Endodermal cell (in vitro differentiated cells): ENCODE measurements at places on chromosomes 11 and 22. TPM values are rescaled to one million over a fixed set of nuclear protein-coding genes. Genes with fewer than 3 reads are reported as not detected.

- no peak overlapping the region for H3K27ac ChIP-seq
- peak overlapping the region; percentile 90 for H3K4me3 ChIP-seq
- H3K4me1 ChIP-seq = no peaks in the 10 kb centered on the region
These were observed 1.3 kb downstream of the ABTB2 start for GRCh38 chr11:34356576-34356912.

DNA sequence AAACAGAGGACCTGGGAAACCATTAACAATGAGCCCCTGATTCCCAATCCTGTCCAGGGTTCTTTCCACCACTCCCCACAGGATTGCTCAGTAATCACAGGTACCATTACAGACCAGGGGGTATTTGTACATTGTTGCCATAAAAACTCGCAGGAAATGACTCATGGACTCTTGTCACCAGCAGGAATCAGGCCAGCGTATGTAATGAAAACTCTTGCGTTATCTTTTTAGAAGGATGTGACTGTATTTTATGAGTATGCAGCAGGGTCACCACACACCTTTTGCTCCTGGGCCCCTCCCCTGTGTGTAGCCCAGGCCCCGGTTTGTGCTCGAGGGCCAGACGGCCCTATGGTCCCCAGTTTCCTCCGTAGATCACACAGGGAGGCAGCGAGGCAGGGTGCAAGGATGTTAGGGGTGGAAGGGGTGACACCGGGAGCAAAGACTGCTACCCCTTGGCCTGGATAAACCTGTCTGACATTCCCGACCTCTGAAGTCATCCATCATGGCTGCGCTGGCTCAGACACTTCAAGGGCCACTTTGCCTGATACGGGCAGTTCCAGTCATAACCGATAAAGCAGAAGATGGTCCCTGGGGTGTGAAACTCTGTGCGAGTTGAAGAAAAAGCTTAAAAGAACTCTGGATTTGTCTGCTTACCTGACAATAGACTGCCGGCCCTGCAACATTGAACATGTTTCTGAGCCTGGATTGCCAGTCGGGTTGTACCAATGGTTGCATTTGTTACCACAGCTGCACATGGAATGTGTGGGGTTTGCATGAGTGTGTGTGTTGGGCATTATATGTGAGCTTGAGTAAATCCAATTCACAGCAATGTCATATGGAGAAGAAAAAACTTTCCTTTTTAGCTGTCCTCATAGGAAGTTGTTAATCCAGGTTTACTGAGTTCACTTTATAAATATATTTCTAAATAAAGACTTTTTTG is 56.9 kb downstream of the MICAL2 start:
- no peaks in the 10 kb centered on the region for H3K27me3 ChIP-seq
- H3K4me3 ChIP-seq = no peak overlapping the region
- no peaks in the 10 kb centered on the region for H3K36me3 ChIP-seq
- DNase-seq = peak; percentile 53
- H3K4me1 ChIP-seq = peaks cover 3% of the 10 kb centered on the region

- H3K4me1 ChIP-seq = no peaks in the 10 kb centered on the region
- H3K36me3 ChIP-seq = no peaks in the 10 kb centered on the region
These were observed 7.4 kb downstream of the DESI1 start for GRCh38 chr22:41613456-41613855.

DNA sequence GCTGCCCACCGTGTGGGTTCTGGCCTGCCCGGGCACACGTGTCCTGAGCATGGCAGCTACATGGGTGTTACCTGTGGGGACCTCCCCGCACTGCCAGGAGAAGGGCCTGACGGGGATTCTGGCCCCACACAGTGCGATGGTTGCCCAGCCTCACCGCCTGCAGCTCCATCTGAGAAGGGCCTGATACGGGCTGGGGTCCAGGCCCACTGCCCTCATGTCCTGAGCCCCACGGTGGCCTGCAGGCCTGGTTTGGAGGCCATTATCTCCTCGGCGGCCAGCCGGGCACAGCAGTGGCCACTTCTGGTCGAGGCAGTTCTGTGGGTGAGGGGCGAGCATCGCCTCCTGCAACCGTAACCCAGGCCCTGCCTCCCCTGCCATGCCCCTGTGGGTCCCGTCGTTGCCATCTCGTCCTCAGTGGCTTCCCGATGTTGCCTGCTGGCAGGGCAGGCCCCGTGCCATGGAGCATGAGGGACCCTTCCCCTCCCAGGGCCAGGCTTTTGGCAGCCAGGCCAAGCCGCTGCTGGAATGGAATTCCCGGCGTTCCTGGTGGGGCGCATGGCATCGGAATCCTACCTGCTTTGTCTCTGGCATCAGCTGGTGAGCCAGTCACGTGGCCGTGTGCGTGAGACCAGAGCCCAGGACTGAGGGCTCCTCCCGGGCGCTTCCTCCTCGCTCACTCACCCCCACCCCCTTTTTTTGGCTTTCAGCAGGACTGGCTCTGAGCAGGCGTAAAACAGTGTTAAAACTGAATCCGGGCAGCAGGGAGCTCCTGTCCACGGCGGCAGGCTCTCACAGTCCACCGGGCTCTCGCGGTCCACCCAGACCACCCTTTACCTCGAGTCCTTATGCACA is 71.9 kb upstream of the PPARA start:
- peaks cover 18% of the 10 kb centered on the region for H3K27me3 ChIP-seq
- no peak overlapping the region for H3K27ac ChIP-seq
- no peak for DNase-seq
- H3K4me1 ChIP-seq = no peaks in the 10 kb centered on the region
- no peak overlapping the region for H3K4me3 ChIP-seq
- H3K36me3 ChIP-seq = no peaks in the 10 kb centered on the region

- DNase-seq = no peak
- no peaks in the 10 kb centered on the region for H3K4me1 ChIP-seq
- H3K27ac ChIP-seq = no peak overlapping the region
- no peak overlapping the region for H3K4me3 ChIP-seq
These were observed 34.8 kb downstream of the MRGPRX2 start for GRCh38 chr11:19025481-19026406.

DNA sequence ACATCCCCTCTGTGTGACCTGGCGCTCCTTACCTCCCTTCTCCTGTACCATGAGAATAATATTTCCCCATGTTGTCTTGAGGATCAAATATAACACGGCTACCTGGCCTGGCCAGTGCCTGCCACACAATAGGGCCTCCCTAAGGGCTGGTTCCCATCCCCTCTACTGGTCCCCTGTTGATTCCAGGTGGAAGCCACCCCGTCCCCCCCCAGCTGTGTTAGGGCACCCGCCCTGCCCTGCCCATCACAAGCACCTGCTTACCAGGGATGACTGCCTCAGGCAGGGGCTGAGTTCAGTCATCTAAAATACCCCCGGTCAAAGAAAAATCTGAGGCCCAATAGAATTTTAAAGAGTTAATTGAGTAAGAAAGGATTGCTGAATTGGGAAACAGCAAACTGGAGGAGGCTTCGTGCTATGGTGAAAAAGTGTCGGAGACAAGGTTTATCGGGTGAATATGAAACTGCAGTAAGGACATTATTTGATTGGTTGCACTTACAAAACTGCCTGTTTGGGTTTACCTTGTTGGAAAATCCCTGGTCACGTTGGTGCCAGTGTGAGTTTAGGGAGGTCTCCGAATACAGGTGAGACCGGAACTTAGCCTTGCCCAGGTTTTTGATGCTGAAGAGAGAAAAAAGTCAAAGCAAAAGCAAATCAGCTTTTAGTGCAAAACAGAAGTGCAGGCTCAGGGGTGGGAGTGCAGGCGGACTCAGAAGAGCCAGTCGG is 5.2 kb downstream of the APOL1 start:
- peaks cover 14% of the 10 kb centered on the region for H3K4me1 ChIP-seq
- no peaks in the 10 kb centered on the region for H3K36me3 ChIP-seq
- H3K4me3 ChIP-seq = no peak overlapping the region
- H3K27ac ChIP-seq = peak overlapping the region; percentile 72
- DNase-seq = no peak

DNA sequence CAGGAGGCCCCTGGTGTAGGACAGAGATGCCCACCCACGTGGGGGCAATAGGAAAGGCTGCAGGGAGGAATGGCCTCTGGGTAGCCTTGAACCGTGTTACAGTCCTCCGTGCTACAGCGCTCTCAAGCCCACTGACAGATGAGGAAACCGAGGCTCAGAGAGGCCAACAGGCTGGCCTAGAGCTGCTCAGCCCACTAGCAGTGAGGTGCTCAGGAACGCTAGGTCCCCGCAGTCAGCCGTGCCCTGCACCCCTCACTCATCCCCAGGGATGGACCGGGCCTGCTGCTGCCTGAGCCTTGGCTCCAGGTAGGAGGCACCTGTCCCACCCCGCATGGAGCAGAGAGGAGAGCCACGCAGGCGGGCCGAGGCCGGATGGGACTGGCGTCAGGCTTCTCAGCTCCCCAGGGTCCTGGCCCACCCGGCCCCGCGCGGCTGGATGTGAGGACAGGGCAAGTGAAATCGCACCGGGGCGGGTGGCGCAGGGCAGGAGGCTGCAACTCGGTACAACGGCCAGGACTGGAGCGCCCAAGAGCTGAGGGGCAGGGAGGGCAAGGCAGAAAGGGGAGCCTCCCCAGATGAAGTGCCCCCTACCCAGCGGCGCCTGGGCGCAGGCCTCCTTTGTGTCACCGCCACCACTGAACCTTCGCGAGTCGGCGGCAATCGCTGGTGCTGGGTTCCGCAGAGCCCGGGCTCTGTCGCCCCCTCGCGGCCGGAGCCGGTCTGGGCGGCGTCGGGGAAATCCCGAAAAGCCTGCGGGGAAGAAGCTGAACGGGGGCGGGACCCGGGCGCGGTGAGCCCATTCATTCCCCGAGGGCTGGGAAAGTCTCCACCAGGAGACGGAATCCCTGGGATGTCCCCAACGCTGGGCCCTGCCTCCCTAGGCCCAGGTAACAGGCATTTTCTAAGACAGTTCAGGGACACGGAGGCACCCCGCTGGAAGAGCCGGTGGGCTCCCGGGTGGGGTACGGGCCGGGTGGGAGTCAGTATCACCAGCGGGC is 8.4 kb upstream of the SLC2A11 start:
- no peak overlapping the region for H3K27ac ChIP-seq
- no peak overlapping the region for H3K4me3 ChIP-seq
- H3K36me3 ChIP-seq = no peaks in the 10 kb centered on the region
- H3K27me3 ChIP-seq = no peaks in the 10 kb centered on the region
- peak; percentile 99 for DNase-seq
- no peaks in the 10 kb centered on the region for H3K4me1 ChIP-seq

Gene UPK2
- 0.38 to 0.72 TPM (median 0.68 TPM) in 3 replicates for total RNA-seq

Gene CEP164
- 30.4 and 33.6 TPM in 2 replicates for total RNA-seq

Gene TMEM191B
- 2.4 and 3.6 TPM in 2 replicates for total RNA-seq

Gene OR52H1
- not detected in 3 replicates for total RNA-seq
